ENCODE measurements at places on chromosomes 3 and 15.

DNA sequence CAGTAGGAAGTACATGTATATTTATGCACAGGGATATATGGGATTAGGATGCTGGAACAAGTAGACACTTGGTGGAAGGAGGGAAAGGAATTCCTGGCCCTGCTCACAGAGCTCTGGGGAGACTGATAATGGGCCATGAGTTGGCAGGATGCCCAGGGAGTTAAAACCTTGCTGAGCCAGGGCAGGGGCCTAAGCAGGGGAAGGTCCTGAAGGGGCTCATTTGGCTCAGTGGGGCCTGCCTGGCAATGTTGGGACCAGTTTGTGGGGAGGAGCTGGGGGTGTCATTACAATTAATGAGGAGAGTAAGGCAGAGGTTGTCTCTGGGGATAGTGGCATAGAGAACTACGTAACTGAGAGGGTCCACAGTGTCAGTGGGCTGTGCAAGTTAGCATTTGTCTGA, 124.2 kb upstream of the ADPGK start:
- DNase-seq: no peak

DNA sequence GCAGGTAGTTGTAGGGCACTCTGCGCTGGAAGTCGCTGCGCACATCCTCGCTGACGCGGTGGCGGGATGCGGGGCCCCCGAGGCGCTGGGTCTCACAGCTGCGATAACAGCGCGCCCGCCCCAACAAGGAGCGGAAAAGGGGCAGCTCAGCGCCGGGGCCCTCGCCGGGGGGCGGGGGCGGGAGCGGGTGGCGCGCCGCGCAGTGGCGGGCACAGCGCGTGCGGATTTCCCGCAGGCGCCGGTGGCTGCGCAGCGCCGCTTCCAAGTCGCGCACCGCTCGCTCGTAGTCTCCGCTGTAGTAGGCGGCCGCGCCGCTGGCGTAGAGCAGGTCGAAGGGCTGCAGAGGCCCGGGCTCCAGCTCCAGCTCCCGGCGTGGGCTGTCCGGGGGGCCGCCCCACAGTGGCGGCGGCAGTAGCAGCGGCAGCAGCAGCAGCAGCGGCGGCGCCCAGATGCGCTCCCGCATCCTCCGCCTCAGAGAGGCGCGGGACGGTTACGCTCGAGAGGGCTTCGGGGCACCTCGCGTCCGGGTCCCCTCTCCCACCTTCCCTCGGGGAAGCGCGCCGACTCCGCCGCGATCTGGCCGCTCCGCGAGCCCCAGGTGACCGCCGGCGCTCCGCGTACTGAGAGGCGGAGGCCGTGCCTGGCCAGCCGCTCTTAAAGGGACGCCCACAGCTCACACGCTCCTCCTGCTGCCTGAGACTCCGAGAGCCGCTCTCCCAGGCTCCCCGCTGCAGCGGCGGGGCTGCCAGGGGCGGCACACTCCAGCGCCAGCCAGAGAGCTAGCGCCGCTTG, at the start of gene P3H2:
Gene P3H2 (minus strand): TSS at position 629 of the 792 bp plus-strand sequence. CDS start 166 bp downstream, at position 463.
- no peak for DNase-seq

- DNase-seq: no peak
These were observed 181.7 kb downstream of the FAM43A start for GRCh38 chr3:194867270-194867983.

- DNase-seq: no peak
These were observed 12.4 kb downstream of the KLF13 start for GRCh38 chr15:31338879-31339557.

GRCh38 chr3:98574132-98574531, 19.3 kb downstream of the CPOX start:
- DNase-seq: no peak

GRCh38 chr3:64743156-64743886, 55.5 kb upstream of the ADAMTS9 start:
- no peak for DNase-seq

DNA sequence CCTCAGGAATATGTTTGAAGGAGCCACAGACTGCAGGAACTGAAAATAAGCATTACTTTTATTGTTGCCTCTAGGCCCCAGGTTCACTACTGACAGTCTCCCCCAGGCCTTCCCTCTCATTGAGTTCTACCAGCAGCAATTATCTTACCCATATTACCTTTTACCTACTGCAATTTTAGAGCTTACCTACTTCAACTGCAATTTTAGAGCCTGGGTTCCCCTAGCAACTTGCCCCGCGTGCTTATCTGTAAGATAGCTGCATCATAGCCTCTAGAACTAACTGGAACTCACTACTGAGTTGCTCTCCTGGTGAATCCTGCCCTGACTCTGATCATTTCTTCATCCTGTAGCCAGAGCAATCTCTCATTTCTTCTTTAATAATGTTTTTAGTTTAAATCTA, 29.2 kb upstream of the WWTR1 start:
- no peak for DNase-seq

- DNase-seq: no peak
These were observed 13.8 kb upstream of the TNFSF10 start for GRCh38 chr3:172536993-172537419.

GRCh38 chr15:77084436-77084835, 13.5 kb upstream of the TSPAN3 start:
- DNase-seq: no peak

GRCh38 chr15:59443341-59444072, 5.5 kb downstream of the FAM81A start:
- no peak for DNase-seq

- no peak for DNase-seq
These were observed 423.7 kb upstream of the SEMA6D start for GRCh38 chr15:47293466-47294162.

DNA sequence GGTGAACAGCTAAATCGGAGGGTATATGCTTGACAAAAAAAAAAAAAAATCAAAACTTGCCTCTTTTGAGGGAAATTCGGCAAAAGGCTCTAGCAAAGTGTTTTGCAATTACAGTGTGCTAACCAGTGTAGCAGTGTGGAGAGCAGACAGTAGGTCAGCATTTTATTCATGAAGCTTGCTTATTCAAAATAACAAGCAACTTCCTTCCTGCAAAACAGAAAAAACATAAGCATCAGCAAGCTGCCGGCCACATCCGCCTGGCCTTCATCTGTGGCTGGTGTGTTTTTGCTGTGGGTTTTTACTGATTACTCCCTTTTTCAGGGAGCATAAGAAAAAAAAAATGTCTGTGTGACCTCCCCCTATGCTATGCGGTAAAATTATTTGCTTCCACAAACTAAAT, 434.1 kb downstream of the OCA2 start:
- no peak for DNase-seq

- no peak for DNase-seq
These were observed 735.5 kb upstream of the ALCAM start for GRCh38 chr3:104631254-104631653.

GRCh38 chr15:41698779-41699178, 38.6 kb downstream of the MGA start:
- no peak for DNase-seq

- DNase-seq: no peak
These were observed 267.2 kb downstream of the GABRG3 start for GRCh38 chr15:27238209-27238608.

DNA sequence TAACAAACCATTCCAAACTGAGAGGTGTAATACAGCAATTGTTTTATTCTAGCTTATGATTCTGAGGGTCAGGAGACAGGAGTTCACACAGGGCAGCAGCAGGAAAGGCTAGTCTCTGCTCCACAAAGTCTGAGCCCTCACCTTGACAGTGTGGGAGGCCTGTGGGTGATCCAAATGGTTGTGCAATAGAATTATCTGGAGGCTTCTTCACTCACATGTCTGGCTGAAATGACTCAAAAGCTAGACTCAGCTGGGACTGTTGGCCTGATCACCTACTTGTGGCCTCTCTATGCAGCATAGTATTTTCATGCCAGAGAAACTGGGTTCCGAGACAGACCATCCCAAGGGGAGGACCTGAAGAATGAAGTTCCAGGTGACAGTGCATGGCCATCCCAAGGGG, 233.9 kb upstream of the UBE2E2 start:
- no peak for DNase-seq

GRCh38 chr15:69815793-69816192, 281.9 kb downstream of the TLE3 start:
- no peak for DNase-seq

- no peak for DNase-seq
These were observed 209.0 kb downstream of the ARRDC4 start for GRCh38 chr15:98169551-98169950.

GRCh38 chr3:133825969-133826727, 20.5 kb downstream of the SRPRB start:
- DNase-seq: no peak

- DNase-seq: no peak
These were observed 151.6 kb upstream of the CGNL1 start for GRCh38 chr15:57224664-57225063.

GRCh38 chr3:42269647-42270046, 3.7 kb upstream of the CCK start:
- no peak for DNase-seq

DNA sequence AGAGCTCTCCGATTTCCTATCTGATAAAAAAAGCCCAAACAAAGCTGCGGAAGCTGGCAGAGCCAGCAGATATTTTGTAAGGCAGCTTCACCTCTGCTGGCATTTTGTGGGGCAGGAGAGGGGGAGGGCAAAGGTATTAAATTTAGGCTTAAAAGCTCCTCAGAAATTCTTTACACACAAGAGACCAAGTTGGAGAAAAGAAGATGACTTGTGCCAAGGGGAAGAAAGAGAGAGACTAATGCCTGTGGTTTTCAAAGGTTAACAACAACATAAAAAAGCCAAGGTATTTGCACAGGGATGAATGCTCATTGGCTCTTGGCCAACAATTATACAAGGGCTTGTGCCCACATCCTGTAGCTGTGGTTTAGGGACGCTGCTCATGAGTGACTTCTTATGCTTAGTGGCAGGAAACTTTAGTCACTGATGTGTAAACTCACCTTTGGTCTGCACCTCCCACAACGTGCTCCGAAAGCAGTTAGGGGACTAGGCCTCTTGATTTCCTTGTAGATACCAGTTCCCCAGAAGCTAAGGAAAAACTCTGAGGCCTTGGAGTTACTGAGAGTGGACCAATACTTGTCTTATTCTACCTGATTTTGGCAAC, 152.9 kb downstream of the TPRG1 start:
- DNase-seq: peak; percentile 48

- no peak for DNase-seq
These were observed 112.8 kb downstream of the WNT7A start for GRCh38 chr3:13767030-13767429.

- DNase-seq: no peak
These were observed 108.6 kb downstream of the ZNF385D start for GRCh38 chr3:21642433-21642832.

GRCh38 chr3:58383476-58383875, 50.2 kb downstream of the PDHB start:
- no peak for DNase-seq

- no peak for DNase-seq
These were observed 1292.6 kb downstream of the SI start for GRCh38 chr3:163785693-163786092.

DNA sequence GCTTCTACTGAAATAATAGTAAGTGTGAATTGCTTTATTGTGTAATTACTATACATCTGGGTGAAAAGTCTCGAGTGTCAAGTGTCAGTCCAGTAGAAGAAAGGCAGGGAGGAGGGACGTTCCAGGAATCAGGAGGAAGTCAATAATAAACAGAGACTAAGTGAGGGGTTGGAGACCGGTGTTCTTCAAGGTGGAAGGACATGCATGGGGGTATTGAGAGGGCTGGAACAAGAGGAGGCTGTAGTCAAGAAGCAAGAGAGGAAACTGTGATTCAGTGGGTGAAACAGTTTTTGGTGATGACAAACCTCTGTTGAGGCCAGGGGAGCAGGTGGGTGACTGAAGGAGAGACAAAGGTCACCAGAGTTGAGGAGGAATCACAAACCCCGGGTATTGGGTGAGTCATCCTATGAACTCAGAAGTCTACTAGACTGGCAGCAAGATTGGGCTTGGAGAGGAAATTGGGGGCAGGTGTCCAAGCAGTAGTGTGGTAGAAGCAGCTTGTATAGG, 11.6 kb upstream of the SCAMP5 start:
- peak; percentile 19 for DNase-seq

DNA sequence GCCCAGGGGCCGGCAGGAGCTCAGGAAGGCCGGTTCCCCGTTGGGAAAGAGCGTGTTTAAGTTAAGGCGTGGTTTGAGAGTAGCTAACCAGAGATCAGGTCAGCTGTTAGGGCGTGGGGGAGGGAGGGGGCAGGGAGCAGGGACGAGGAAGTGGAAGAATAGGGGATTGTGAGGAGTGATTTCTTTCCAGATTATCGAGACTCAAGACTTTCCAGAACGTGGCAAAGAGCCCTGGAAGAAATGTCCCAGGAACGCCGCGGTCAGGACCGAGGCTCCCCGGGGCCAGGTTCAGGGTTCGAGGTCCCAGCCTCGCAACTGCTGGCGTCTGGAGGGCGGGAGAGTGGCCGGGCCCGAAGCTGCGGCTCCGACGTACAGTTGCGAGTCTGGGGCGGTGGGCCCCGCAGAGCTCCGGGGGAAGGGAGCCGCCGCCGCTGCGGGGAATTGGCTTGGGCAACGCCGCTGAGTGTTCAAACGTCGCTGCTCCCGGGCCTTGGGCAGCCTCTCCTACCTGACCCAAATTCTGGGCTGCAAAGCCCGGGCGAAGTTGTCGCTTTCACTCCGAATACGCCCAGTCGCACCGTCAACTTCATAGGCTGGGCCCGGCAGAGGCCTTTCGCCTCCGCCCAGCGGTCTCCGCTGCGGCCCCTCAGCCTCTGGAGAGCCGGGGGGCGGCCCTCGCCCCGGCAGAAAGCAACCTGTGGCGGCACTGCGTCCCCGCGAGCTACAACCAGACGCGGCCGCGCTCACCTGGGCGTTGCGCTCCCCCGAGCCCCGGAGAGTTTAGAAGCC, 9.5 kb downstream of the ISL2 start:
- DNase-seq: no peak

DNA sequence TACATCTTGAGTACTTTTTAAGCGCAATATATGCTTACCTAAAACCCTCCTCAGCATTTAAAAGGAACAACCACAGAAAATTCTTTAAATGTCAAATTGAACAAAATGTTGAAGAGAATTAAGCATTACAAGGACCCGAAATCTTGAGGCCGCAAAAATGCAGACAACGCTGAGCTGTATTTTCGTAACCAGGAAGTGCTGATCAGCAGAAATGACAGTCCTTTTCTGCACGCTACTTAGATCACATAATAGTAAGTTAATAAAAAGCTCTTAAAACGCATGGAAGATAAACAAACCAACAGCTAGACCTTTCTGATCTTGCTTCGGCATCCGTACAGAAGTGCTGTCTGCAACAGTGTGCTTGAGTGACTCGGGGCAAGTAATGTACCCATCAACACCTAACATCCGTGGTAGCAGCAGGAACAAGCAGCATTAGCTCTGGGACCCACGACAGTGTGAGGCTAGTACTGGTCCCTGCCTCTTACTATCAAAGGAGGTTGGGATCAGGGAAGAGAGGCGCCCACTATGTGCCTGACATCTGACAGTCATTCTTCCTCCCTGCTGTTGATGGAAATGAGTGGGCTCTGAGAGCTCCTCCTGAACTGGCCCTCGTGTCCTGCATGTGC, 1.8 kb upstream of the SSUH2 start:
- DNase-seq: no peak

Data from stimulated activated CD8-positive, alpha-beta memory T cell treated with anti-CD3 and anti-CD28 coated beads, Interleukin-7, amount 100 ng/mL, for 24 hours (primary cell).